Smooth muscle cell of trachea (primary cell): ENCODE measurements at places on chromosomes 11 and 22. TPM values are rescaled to one million over a fixed set of nuclear protein-coding genes. Genes with fewer than 3 reads are reported as not detected.

The ABCG4 gene
- total RNA-seq = under 0.01 and 0.17 TPM in 2 replicates

The PAX6 gene
- 0.15 and 0.33 TPM in 2 replicates for total RNA-seq

The OR4A47 gene
- total RNA-seq = not detected in 2 replicates

The MS4A4E gene
- not detected in 2 replicates for total RNA-seq

The MRGPRF gene
- 77.2 and 111 TPM in 2 replicates for total RNA-seq

The OR56A3 gene
- total RNA-seq = not detected in 2 replicates

The IFITM10 gene
- 0.58 and 0.83 TPM in 2 replicates for total RNA-seq

The APOL3 gene
- 25.2 and 45.2 TPM in 2 replicates for total RNA-seq

The PGA3 gene
- 0.50 and 2.0 TPM in 2 replicates for total RNA-seq

The HPS5 gene
- total RNA-seq = 39.0 and 39.7 TPM in 2 replicates

The GLYATL2 gene
- total RNA-seq = 1.7 and 5.5 TPM in 2 replicates

The OR51B5 gene
- total RNA-seq = 0.29 TPM in 1 of 2 replicates, not detected in the other

The CELSR1 gene
- total RNA-seq = 0.73 and 1.5 TPM in 2 replicates
